NCI-H1417 treated with DMSO at 0.1 percent for 48 hours (cell line): ENCODE measurements at places on chromosomes 12 and 14.

- no peak for DNase-seq
Observed at GRCh38 chr12:106071686-106072085, 67.1 kb downstream of the NUAK1 start.

DNA sequence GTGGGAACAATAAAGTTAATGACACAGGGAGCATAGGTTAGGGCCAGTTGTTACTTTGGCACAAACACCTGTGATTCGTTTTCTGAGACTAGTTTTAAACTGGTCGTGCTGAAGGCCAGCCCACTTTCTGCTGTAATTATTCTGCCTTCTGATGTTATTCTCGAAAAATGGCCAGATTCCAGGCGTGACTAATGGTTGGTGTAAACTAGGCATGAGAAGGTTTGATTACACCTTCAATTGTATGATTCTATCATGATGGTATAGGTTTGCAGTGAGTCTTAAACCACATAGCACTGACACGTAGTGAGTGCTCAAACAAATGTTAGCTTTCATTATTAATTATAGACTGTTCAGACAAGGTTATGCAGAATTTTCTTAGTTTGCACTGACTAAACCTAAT is 39.0 kb downstream of the CKB start:
- DNase-seq, result no peak

DNA sequence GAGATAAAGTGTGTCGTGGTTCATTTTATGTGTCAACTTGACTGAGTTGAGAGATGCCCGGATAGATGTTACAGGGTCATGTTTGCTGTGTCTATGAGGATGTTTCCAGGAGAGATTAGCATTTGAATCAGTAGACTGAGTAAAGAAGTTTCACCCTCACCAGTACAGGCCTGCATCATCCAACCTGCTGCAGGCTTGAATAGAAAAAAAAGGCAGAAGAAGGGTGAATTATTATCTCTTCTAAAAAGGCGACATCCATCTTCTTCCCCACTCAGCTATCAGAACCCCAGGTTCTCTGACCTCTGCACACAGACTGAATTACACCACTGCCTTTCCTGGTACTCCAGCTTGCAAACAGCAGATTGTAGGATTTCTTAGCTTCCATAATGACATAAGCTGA is 1293.7 kb upstream of the FLRT2 start:
- no peak for DNase-seq

- no peak for DNase-seq
Observed at GRCh38 chr12:102059343-102059742, 2.4 kb downstream of the WASHC3 start.

DNA sequence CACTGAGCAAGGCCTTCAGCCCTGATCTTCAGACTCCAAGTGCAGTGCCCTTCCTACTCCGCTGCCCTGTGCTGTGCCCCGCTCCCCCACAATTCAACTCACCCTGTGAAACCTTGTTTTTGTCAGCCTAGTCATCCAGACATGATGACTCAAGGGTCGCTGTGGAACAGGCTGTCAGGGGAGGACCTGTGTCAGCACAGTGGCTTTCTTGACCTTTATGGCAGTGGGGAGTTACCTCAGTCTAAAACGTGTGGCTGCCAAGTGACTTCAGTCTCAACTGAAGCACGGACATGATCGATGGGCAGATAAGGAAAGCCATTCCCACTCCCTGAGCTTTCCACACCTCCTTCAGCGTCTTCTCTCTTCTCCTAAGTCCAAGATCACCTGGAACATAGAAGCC is 16.3 kb upstream of the FLVCR2 start:
- no peak for DNase-seq

GRCh38 chr14:61607570-61608244 is 87.6 kb upstream of the HIF1A start:
- DNase-seq, result no peak

GRCh38 chr12:102806110-102806509 is 110.9 kb downstream of the PAH start:
- DNase-seq, result no peak

DNA sequence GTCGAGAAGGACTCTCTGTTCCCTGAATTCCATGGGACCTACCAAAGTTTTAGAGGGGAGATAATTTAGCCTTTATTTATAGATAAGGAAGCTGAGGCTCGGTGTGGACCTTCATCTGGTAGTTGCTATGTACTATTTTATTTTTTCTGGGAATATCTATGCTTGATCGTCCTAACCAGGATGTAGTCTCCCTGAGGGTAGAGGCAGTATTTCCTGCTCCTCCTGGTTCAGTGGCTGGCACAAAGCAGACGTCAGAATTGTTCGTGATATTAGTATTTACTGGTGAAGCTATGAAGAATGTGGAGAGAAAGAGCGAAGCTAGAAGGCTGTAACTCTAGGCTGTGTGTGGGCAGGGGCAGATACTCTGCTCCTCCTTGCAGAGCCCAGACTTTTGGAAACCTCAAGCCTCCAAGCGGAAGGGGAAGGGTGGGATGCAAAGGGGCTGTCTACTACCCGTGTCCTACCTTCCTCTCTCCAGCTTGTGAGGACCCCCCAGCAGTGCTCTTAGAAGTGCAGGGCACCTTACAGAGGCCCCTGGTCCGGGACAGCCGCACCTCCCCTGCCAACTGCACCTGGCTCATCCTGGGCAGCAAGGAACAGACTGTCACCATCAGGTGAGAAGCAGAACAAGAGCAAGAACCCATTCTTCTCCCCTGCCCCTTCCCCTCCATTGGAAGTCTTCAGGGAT is 1.4 kb downstream of the LRP10 start:
- no peak for DNase-seq

DNA sequence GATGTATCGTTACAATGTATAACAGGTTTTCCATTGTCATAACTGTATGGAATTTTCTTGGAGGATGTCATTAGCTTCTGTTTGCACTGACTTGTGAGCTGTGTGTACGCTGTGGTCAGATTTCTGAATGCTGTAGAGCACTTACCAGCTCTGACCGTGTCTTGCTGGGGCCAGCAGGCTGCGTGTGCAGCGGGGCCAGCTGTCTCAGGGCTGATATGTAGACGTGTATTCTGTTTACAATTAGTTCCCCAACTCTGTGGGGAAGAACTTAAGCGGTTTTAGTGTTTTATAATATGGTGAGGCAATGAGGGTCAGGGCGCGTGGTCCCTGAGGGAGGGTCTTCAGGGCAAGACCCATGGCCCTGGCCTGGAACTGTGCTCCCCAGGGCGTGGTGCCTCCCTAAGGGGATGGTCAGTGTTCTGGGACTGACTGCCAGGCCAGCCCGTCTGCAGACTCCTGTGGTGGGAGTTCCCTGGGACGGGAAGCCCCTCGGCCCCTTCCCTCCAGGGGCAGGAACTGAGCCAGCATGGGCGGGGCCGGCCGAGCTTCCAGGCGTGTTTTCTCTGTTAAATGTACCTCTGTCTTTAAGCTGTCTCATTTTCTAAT is 18.7 kb downstream of the XRCC3 start:
- DNase-seq, result no peak

- no peak for DNase-seq
Observed at GRCh38 chr12:108371801-108372344, 32.8 kb upstream of the CMKLR1 start.
